ENCODE measurements at places on chromosomes 7 and 10. TPM values are rescaled to one million over a fixed set of nuclear protein-coding genes. Genes with fewer than 3 reads are reported as not detected.

ZNF92 gene
- 2.7 TPM for total RNA-seq

INMT gene
- total RNA-seq: 14.3 TPM

LRRN3 gene
- 1.4 TPM for total RNA-seq

CPN1 gene
- total RNA-seq: not detected

GRID1 gene
- total RNA-seq: not detected

ZSCAN25 gene
- 11.0 TPM for total RNA-seq

LUC7L2 gene
- total RNA-seq: 45.4 TPM

ARHGAP21 gene
- 130 TPM for total RNA-seq

SORCS1 gene
- not detected for total RNA-seq

CALCR gene
- total RNA-seq: not detected

FAM237B gene
- total RNA-seq: not detected

NRP1 gene
- total RNA-seq: 306 TPM

MMD2 gene
- total RNA-seq: not detected

CCL24 gene
- total RNA-seq: not detected

LFNG gene
- 1.4 TPM for total RNA-seq

CLDN12 gene
- total RNA-seq: 27.9 TPM

ANKRD2 gene
- 0.16 TPM for total RNA-seq

SMC3 gene
- total RNA-seq: 20.5 TPM

SERPINE1 gene
- total RNA-seq: 37.9 TPM

MKLN1 gene
- 40.1 TPM for total RNA-seq

PKD1L1 gene
- under 0.01 TPM for total RNA-seq

ABCC2 gene
- total RNA-seq: 0.60 TPM

FZD8 gene
- total RNA-seq: 6.0 TPM

SUGCT gene
- total RNA-seq: 18.8 TPM

VGF gene
- not detected for total RNA-seq

FAM131B gene
- 8.2 TPM for total RNA-seq

TUBAL3 gene
- not detected for total RNA-seq

TUBB8 gene
- not detected for total RNA-seq

TNS3 gene
- 22.8 TPM for total RNA-seq

NKX2-3 gene
- not detected for total RNA-seq

ZNF22 gene
- total RNA-seq: 5.8 TPM

WNT16 gene
- 0.09 TPM for total RNA-seq

KLF14 gene
- under 0.01 TPM for total RNA-seq

ZDHHC4 gene
- 77.2 TPM for total RNA-seq

CARD11 gene
- total RNA-seq: not detected

GRM3 gene
- not detected for total RNA-seq

A1CF gene
- total RNA-seq: under 0.01 TPM

SHLD2 gene
- total RNA-seq: 15.9 TPM

OR2A25 gene
- total RNA-seq: not detected

NUDT13 gene
- total RNA-seq: 1.5 TPM

PLCE1 gene
- 3.3 TPM for total RNA-seq

SPAG6 gene
- total RNA-seq: not detected

NEUROG3 gene
- total RNA-seq: not detected

CCDC7 gene
- 18.0 TPM for total RNA-seq

SLC16A9 gene
- 0.26 TPM for total RNA-seq

RSPH10B2 gene
- total RNA-seq: 0.32 TPM

OR13A1 gene
- under 0.01 TPM for total RNA-seq

FAM25C gene
- not detected for total RNA-seq

NEURL1 gene
- total RNA-seq: 0.17 TPM

GNAT3 gene
- not detected for total RNA-seq

DPYSL4 gene
- 2.7 TPM for total RNA-seq

MEOX2 gene
- 0.16 TPM for total RNA-seq

FANK1 gene
- 8.5 TPM for total RNA-seq

CH25H gene
- total RNA-seq: 0.26 TPM

PAX4 gene
- not detected for total RNA-seq

ADGRA1 gene
- not detected for total RNA-seq

GNGT1 gene
- total RNA-seq: not detected

TSPAN15 gene
- 2.1 TPM for total RNA-seq
